ENCODE measurements at places on chromosomes 1 and 21.
A peak's percentile ranks its signal among the peaks of the same experiment; 100 is the strongest.

GRCh38 chr1:3898994-3899753, 898 bp downstream of the C1orf174 start:
- H3K27me3 ChIP-seq = no peaks in the 10 kb centered on the region
- H3K4me1 ChIP-seq = peaks cover 5% of the 10 kb centered on the region
- H3K36me3 ChIP-seq = peaks cover 8% of the 10 kb centered on the region
- DNase-seq = no peak
- peak overlapping the region; percentile 86 for H3K4me3 ChIP-seq
- H3K27ac ChIP-seq = peak overlapping the region; percentile 87

- no peak for DNase-seq
- no peak overlapping the region for H3K4me3 ChIP-seq
- no peaks in the 10 kb centered on the region for H3K27me3 ChIP-seq
- no peak overlapping the region for H3K27ac ChIP-seq
- no peaks in the 10 kb centered on the region for H3K36me3 ChIP-seq
Observed at GRCh38 chr1:116429821-116430374, 56.9 kb downstream of the ATP1A1 start.

DNA sequence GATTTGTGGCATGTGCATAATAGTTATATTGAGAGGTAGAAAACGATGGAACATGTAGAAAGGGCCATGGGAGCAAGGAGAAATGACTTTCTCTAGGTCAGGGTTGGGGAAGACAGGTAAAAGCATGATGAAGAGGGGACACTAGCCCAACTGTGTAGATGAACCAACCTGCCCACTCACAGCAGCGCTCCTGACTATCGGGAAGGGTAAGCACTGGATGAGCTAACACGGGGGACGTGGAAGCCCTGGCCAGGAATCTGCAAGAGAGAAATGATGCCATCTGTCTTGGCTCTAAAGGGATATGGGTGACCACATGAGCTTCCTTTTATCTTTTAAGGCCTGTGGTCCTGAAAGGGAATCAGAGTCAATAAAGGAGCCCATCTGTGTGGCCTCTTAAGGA, 36.2 kb upstream of the TMEM125 start:
- H3K27me3 ChIP-seq = peaks cover 3% of the 10 kb centered on the region
- H3K27ac ChIP-seq = no peak overlapping the region
- no peak for DNase-seq

DNA sequence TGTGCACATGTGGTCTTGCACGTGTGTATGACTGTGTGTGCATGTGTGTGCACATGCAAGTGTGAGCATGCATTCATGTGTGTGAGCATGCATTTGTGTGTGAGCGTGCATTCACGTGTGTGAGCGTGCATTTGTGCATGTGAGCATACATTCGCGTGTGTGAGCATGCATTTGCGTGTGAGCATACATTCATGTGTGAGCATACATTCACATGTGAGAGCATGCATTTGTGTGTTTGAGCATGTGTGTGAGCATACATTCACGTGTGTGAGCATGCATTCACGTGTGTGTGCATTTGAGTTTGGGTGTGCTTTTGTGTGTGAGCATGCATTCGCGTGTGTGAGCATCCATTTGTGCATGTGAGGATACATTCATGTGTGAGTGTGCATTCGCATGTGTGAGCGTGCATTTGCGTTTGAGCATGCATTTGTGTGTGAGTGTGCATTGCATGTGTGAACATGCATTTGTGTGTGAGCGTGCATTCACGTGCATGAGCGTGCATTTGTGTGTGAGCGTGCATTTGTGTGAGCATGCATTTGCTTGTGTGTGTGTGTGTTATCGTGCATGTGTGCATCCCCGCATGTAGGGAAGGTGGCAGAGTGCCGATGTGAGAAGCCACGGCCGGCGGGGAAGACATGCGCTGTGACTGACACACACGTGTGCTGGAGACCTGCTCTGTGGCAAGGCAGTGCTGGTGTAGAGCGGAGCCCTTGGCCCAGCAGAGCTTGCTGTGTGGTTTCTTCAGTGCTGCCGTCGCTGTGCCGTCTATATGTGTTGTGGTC, 18.2 kb downstream of the ITGB2 start:
- H3K4me3 ChIP-seq = no peak overlapping the region
- no peak overlapping the region for H3K27ac ChIP-seq
- H3K4me1 ChIP-seq = no peaks in the 10 kb centered on the region
- DNase-seq = no peak
- H3K36me3 ChIP-seq = no peaks in the 10 kb centered on the region

DNA sequence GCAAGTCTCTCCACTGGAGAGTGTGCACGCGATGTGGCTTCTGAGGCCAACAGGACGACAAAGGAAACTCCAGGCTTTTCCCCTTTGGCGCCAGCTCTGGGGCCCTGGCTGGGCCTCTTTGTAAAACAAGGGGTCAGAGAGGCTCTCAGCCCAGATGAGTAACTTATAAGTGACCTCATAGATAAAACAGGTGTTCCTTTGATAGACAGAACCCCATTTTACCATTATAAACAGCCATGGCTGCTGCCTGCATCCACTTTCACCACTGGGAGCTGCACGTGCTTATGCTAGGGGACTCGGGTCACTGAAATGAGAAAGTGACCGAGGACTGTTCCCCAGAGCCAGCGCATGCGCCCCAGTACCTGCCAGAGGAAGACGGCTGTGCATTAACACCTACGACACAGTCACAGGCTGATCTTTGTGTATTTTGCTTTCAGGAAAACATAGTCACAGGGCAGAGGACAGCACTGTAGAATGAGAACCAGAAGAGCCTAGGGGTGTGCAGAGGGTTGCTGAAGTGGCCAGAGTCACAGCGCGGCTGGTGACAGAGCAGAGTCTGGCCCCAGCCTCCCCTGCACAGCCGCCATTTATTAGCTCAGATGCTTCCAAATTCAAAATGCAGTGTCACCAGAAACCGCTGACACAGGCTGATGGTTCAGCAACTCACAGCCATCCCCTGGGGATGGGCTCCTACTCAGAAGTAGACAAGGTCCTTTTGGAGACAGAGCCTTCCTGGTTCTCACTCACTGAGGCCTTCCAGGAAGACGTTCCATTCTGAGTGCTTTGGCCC, 12.7 kb downstream of the RNF207 start:
- no peak for DNase-seq
- H3K4me3 ChIP-seq = no peak overlapping the region
- H3K4me1 ChIP-seq = peaks cover 6% of the 10 kb centered on the region
- H3K27ac ChIP-seq = peak overlapping the region; percentile 80

DNA sequence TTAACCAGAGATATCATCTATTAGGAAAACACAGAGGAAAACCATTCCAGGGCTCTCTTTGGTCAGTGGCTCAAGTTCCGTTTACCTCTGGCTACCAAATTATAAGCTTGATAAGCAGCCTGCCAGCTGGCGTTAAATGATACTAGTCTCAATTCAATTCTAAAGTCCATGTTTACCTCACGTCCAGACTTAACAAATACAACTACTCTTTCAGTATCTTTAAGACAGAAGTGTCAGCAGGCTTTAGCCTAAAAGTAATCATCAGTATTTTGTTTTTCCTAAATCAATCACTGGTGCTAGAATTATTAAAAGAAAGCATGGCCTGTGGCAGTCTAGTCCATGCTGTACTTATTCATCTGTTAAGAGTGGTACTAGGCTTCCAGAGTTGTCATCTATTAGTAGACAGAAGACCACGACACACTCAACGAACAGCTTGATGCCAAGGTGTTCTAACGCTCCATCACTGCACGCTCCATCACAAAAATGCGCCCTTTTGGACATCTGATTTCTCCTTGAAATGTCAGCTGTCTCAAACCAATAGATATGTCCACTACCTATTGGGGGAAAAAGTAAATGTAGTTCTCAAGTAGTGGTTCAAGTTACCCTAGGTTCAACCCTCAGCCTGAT, 1.5 kb downstream of the IVNS1ABP start:
- peak overlapping the region; percentile 97 for H3K4me3 ChIP-seq
- DNase-seq = no peak
- peaks cover 2% of the 10 kb centered on the region for H3K36me3 ChIP-seq
- H3K27me3 ChIP-seq = no peaks in the 10 kb centered on the region

- H3K27me3 ChIP-seq = no peaks in the 10 kb centered on the region
- no peak overlapping the region for H3K4me3 ChIP-seq
- H3K36me3 ChIP-seq = no peaks in the 10 kb centered on the region
- H3K4me1 ChIP-seq = no peaks in the 10 kb centered on the region
- DNase-seq = no peak
Observed at GRCh38 chr1:240349695-240350094, 258.0 kb downstream of the FMN2 start.

GRCh38 chr1:45522324-45523104, 830 bp upstream of the PRDX1 start:
- H3K4me1 ChIP-seq = peaks cover 21% of the 10 kb centered on the region
- no peak for DNase-seq
- peak overlapping the region; percentile 97 for H3K27ac ChIP-seq

DNA sequence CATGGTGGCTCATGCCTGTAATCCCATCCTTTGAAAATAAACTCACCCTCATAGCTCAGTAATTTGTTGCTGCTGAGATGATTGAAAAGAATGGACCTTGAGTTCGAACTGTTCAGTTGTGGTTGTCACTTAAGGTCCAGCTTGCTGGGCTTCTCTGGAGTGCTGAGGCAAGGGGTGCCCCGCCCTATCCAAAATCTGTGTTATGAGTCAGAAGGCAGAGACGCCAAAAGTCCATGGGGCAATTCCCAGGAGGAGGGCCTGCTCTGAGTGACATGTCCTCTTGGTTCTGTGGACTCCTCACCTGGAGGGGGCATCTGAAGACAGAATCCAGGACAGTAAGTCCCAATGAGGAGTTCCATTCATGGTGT, 64.8 kb downstream of the MYOM3 start:
- no peak overlapping the region for H3K4me3 ChIP-seq
- no peaks in the 10 kb centered on the region for H3K36me3 ChIP-seq
- no peaks in the 10 kb centered on the region for H3K27me3 ChIP-seq
- no peak for DNase-seq
- H3K4me1 ChIP-seq = peaks cover 1% of the 10 kb centered on the region

- peaks cover 2% of the 10 kb centered on the region for H3K36me3 ChIP-seq
- H3K4me1 ChIP-seq = peaks cover 68% of the 10 kb centered on the region
- peak overlapping the region; percentile 92 for H3K27ac ChIP-seq
- H3K27me3 ChIP-seq = peaks cover 9% of the 10 kb centered on the region
- DNase-seq = no peak
Observed at GRCh38 chr21:44869781-44870747, 3.4 kb downstream of the PTTG1IP start.

DNA sequence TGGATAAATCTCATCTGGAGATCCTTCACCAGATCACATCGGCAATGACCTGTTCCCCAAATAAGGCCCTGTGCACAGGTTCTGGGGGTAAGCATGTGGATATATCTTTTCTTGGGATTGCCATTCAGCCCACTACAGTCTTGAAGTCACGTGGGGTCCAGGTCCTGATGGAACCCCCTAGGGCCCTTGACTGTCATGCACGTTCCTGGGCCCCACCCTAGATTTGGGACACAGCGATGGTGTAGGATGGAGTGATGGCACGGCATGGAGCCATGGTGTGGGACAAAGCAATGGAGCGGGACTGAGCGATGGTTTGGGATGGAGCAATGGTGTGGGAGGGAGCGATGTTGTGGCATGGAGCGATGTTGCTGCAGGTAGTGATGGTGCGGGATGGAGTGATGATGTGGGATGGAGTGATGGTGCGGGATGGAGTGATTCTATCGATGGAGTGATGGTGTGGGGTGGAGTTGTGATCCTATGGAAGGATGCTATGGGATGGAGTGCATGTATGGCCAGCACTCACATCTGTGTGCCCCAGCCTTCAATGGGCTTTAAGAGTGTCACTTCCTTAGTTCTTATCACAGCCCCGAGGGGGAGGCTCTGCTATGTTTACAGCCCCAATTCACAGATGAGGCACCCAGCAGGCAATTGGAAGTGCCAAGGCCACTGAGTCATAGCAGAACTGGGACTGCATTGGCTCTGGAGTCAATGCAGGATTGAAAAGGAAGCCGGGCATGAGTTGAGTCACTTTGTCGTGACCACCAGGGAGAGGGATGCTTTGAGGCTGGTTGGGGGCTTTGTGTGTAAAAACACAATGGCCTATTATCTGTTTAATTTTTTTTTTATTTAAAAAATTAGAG, 97.0 kb upstream of the C1orf174 start:
- H3K27ac ChIP-seq = no peak overlapping the region
- H3K4me1 ChIP-seq = no peaks in the 10 kb centered on the region
- no peak for DNase-seq
- H3K36me3 ChIP-seq = no peaks in the 10 kb centered on the region
- H3K4me3 ChIP-seq = no peak overlapping the region
- peaks cover 27% of the 10 kb centered on the region for H3K27me3 ChIP-seq

DNA sequence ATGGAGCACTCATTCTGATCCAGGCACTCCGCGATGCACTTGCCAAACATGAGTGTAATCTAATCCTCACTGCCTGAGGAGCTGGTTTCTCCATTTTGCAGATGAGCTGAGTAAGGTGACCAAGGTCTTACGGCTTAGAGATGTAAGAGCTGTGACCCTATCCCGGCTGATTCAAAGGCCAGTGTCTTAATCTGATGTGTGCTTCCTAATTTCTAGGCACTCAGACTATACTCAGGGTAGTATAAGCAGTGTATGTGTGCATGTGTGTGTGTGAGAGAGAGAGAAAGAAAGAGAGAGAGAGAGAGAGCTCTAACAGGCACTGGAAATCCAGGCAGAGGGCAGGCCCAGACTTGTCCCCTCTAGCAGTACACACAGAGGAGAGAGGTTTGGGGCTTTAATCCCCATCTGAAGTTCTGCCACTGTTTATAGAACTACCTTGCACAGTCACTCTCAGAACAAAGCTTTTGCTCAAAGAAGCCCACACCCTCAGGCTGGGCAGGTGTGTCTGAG, 188.2 kb downstream of the ZBTB18 start:
- no peaks in the 10 kb centered on the region for H3K4me1 ChIP-seq
- no peak overlapping the region for H3K4me3 ChIP-seq
- peak overlapping the region; percentile 2 for H3K27ac ChIP-seq
- H3K36me3 ChIP-seq = no peaks in the 10 kb centered on the region
- no peaks in the 10 kb centered on the region for H3K27me3 ChIP-seq
- no peak for DNase-seq

DNA sequence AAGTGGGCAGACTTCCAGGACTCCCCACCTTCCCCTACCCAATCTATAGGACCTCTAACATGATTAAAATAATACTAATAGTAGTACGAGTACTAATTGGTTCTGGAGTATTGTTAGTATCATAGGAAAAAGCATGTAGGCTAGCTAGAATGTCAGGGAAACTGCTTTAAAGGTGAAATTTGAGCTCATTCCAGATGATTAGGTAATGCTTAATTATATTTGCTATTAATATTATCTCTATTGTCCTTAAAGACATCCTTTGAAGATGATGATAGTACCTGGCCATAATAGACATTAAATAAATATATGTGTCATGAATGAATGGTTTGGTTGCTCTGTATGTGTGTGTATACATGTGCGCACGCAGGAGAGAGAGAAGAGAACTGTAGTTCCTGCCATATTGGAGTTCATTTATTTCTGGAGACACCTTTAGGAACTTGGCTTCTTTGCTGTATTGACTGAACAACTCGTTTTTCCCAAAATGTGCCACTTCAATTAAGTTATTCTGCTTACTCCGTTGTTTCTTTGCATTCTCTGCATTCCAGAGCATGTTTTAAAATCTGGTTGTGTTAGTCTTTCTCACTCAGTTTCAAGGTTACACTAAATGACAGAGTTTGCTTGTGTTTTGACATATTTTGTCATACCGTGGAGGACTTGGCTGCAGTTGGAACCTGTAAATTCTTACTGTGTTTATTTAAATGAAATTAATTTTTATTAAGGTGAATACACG, 117.1 kb downstream of the OSBPL9 start:
- no peak overlapping the region for H3K4me3 ChIP-seq
- no peaks in the 10 kb centered on the region for H3K27me3 ChIP-seq
- DNase-seq = no peak
- peaks cover 67% of the 10 kb centered on the region for H3K4me1 ChIP-seq
